ENCODE measurements at places on chromosomes 5 and 9.

DNA sequence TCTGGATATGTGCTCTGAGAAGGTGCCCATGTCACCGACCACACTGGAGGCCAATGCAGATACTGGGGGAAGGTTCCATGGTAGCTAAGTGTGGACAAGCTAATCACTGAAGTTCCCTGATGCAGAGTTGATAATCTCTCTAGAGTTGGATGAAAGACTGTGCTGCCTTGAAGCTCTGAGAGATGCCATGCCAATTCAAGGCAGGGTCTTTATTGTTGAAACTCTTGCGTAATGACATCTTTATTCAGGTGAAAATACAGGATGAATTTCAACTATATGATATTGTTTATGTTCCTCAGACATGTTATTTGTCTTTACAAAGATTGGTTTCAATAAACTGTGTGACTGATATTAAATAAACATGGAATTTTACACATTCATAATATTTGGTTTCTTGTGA lies 167.6 kb upstream of the TMEM161B start:
- no peak for DNase-seq

GRCh38 chr5:2471152-2471879 lies 280.2 kb downstream of the IRX2 start:
- no peak for DNase-seq

GRCh38 chr5:20972419-20972925 lies 984.5 kb upstream of the CDH18 start:
- DNase-seq, result peak; percentile 89

- no peak for DNase-seq
Measured at GRCh38 chr5:112878760-112879159, 17.7 kb downstream of the SRP19 start.

GRCh38 chr9:130786526-130786925 lies 48.5 kb upstream of the ABL1 start:
- DNase-seq, result no peak

DNA sequence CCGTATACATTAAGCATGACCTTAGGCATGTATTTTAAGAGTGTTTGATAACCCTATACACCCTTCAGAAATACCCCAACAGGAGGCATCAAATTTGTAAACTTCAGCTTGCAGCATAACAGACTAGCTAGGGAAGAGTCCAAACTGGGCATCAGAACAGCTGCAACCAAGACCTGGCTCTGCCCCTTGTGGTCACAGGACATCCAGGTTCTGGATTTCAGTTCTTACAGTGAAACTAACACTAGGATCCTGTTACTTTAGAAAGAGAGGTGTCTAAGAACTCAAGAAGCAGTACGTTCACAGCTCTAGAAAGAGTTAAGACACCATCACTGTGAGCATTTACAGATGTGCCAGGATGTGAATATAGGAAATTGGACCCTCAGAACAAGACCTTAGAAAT lies 229.8 kb downstream of the BNC2 start:
- no peak for DNase-seq

GRCh38 chr5:74638970-74639806 lies 1.3 kb downstream of the ENC1 start:
- DNase-seq, result peak; percentile 35

GRCh38 chr5:133773247-133774202 lies 161.2 kb upstream of the FSTL4 start:
- DNase-seq, result no peak

GRCh38 chr9:88925481-88925880 lies 65.8 kb upstream of the S1PR3 start:
- DNase-seq, result no peak

GRCh38 chr9:124780757-124781151 lies 3.8 kb downstream of the OLFML2A start:
- no peak for DNase-seq

Data from Panc1 (cell line).